Activated CD4-positive, alpha-beta T cell treated with anti-CD3 and anti-CD28 coated beads, Interleukin-2, Interleukin-4, amounts not matched to agents 100 ng/mL and 50 ng/mL, durations not matched to agents 16 hours and 8 hours (primary cell): ENCODE measurements at places on chromosomes 5 and 9.

- no peak for DNase-seq
Measured at GRCh38 chr5:172438319-172438668, 16.0 kb downstream of the SH3PXD2B start.

- DNase-seq: no peak
Measured at GRCh38 chr5:138903130-138903775, 28.1 kb upstream of the LRRTM2 start.

DNA sequence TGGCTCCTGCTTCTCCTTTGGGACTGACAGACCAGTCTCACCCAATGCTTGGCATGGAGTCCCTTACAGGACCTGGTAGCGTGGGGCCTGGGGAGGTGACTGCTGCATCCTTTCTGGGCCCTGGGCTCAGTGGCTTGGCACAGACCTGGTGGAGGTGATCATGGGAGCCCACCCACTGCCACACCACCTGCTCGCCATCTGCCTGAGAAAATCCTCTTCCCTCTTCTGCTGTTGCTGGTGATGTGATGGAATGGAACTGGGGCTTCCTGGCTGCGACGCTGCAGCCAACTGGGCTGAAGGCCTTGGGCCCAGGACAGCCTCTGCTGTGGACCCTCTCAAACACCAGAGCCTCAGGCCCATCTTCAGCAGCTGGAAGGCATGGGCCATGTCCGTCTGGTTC lies 122.5 kb upstream of the PANK3 start:
- no peak for DNase-seq

DNA sequence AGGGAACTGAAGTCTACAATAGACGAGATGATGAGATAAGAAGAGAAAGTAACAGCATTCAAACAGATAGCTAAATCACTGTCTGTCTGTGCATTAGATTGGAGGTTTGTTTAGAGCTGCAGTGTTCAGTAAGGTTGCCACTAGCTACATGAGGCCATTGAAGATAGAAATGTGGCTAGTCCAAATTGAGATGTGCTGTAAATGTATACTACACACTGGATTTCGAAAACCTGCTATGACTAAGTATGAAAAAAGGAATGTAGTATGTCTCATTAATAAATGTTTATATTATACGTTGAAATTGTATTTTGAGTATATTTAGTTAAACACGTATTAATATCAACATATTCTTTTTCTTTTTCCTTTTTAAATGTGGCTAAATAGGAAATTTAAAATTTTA lies 142.1 kb downstream of the XRCC4 start:
- DNase-seq: no peak

DNA sequence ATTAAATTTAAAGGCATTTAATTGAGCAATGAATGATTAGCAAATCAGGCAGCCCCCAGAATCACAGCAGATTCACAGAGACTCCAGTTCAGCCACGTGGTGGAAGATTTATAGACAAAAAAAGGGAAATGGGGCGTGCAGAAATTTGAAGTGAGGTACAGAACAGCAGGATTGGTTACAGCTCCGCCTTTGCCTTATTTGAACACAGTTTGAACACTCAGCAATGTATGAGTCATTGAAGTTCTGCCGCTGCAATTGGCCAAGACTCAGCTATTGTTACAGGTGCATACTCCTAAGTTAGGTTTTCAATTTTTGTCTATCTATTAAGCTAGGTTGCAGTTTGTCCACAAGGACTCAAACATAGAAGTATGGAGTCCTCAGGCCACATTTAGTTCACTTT lies 157.7 kb upstream of the SLC12A2 start:
- no peak for DNase-seq

GRCh38 chr9:125447202-125447802 lies 185.7 kb downstream of the GAPVD1 start:
- no peak for DNase-seq

- peak; percentile 78 for DNase-seq
Measured at GRCh38 chr9:92963831-92964606, 16.7 kb downstream of the FGD3 start.

- no peak for DNase-seq
Measured at GRCh38 chr5:34806532-34806931, 32.4 kb upstream of the TTC23L start.

- DNase-seq: peak; percentile 22
Measured at GRCh38 chr9:76571288-76571687, 112.3 kb downstream of the GCNT1 start.

- DNase-seq: no peak
Measured at GRCh38 chr5:118616281-118616680, 372.1 kb downstream of the DTWD2 start.

- peak; percentile 14 for DNase-seq
Measured at GRCh38 chr5:150448334-150448733, 1.2 kb downstream of the RPS14 start.

DNA sequence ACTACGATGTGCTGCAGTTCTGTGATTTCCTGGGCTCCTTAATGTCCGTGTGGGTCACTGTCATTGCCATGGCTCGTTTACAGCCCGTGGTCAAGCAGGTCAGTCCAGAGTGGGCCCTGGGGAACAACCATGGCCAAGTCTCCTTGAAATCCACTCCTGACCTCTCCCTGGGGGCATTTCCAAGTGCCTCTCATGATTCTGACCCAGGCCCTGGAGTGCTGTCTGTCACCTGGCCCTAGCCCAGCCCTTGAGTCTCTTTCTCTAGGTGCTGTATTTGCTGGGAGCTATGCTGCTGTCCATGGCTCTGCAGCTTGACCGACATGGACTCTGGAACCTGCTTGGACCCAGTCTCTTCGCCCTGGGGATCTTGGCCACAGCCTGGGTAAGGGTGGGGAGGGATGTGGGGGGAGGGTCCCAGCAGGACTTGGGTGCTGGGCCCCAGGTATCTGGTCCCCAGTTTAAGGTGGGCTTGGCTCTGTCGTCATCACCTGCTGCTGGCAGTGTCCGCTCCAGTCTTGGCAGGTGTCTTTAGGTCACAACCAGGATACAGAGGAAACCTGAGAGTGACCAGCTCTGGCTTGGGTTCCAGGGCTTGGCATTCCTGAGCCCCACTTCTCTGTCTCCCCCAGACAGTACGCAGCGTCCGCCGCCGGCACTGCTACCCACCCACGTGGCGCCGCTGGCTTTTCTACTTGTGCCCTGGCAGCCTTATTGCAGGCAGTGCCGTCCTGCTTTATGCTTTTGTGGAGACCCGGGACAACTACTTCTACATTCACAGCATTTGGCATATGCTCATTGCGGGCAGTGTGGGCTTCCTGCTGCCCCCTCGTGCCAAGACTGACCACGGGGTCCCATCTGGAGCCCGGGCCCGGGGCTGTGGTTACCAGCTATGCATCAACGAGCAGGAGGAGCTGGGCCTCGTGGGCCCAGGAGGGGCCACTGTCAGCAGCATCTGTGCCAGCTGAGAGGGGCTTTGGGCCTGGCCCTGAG lies 17.0 kb downstream of the OR13J1 start:
- DNase-seq: no peak

DNA sequence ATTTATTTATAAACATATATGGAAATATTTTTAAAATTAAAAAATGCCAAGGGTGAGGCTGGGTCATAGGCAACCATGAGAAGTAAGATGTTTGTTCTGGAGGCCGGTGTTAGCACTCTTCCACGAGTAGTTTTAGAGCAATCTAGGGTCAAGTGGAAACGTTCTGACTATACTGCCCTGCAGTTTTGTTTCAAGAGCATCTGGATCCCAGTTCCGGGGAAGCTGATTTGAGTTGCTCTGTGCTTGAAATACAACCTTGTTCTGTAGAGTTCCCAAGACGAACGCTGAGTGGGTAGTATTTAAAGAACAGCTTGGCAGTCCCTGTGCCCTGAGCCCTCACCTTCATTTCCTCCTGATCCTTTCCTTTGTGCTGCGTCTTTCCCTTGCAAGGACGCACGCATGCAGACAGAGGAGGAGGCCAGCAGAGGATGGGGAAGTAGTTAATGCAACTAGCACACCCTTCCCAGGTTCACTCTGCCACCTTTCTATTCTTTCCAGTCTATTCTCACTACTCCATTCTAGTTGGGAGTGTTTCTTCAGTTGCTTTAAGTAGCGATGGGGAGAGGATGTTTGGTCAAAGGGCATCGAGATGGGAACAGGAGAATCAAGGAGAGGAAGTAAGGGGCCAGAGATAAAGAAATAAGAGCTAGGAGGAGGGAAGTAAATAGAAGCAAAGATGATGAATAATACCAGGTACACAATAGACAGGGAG lies 68.3 kb upstream of the ZSWIM6 start:
- DNase-seq: no peak

DNA sequence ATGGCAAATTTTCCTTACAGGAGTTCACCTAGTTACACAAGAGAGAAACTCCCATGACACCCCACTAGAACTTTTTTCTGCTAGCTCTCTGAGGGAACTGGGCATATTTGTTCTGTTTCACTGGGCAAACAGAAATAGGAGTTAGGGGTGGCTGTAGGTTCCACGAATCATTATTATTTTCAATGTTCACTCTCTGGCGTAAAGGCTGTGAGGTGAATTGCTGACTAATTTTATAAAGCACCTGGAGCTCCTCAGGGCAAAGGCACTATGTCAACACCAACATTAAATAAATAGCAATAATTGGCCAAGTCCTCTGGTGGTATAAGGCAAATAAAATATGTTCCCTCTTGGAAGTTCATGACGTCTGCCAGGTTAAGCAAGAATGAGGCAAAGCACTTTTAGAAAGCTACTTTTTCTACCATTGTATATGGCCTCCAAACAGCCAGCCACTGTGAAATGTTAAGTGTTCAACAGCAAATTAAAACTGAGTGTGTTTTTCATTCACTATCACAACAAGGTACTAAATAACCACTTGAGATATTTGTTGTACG lies 344.6 kb downstream of the PDE4D start:
- DNase-seq: no peak

- DNase-seq: no peak
Measured at GRCh38 chr9:92392690-92393089, 11.7 kb downstream of the OGN start.

DNA sequence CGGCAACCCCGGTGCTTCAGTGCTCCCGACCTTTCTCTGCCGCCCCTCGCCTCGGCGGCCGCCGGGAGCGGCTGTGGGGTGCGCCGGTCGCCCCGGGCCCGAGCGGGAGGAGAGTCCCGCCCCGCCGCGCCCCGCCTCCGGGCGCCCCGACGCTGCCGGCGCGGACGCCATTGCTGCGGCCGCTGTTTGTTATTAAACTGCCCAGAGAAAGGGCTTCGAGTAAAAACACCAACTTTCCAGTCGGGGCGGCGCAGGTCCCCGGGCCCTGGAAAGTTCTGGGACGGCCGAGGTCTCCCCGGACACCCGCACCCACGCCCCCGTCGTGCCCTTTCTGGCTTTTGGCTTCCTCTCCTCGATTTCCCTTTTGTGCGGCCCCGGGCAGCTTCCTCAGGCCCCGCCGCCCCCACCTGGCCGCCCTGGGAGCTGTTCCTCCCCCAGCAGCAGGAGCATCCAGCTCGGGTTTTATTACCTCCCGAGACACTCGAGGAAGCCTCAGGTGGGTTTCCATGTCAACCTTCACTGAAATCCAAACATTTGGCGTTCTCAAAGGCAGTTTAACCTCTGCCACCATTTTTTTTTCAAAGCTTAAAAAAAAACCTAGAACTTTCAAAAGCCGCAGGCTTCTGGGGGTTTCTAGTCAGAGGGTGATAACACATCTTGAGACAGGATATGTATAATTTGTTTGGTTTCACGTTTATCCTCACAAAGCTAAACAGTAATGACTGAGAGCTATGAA lies 334.4 kb downstream of the CWC27 start:
- DNase-seq: peak; percentile 33

- DNase-seq: peak; percentile 26
Measured at GRCh38 chr9:86486891-86487837, 133.0 kb upstream of the TUT7 start.

GRCh38 chr9:18429070-18429469 lies 44.9 kb upstream of the ADAMTSL1 start:
- DNase-seq: no peak

DNA sequence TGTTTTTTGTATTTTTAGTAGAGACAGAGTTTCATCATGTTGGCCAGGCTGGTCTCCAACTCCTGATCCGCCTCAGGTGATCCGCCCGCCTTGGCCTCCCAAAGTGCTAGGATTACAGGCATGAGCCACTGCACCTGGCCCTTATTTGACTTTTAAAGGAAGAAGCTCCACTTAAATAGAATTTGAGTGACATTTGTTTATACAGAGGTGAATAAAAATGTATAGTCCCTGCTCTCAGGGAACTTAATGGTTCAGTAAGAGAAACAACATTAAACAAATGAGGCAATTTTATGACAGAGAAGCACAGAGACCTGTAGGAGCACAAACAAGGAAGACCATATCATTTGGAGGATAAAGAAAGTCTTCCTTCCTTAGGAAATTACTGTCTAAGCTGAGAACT lies 65.7 kb downstream of the C9orf152 start:
- no peak for DNase-seq

GRCh38 chr5:160263326-160263855 lies 34.1 kb downstream of the FABP6 start:
- no peak for DNase-seq

DNA sequence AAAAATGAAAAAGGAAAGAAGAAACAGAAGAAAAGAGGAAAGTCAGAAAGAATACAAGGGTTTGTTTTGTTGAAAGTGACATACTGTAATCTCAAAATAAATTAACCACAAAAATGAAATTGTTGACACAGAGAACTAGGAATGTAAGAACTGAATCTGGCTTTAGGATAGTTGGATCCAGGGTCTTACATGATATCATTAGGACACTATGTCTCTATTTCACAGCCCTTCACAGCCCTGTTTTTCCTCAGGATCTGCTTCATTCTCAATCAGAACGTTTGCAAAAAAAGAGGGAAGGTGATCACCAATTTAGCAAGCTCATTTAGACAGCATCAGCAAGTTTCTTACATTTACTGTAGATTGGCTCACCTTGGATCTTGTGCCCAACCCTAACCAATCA lies 188.5 kb upstream of the NREP start:
- no peak for DNase-seq

GRCh38 chr9:108704156-108704852 lies 151.5 kb downstream of the ACTL7B start:
- no peak for DNase-seq

DNA sequence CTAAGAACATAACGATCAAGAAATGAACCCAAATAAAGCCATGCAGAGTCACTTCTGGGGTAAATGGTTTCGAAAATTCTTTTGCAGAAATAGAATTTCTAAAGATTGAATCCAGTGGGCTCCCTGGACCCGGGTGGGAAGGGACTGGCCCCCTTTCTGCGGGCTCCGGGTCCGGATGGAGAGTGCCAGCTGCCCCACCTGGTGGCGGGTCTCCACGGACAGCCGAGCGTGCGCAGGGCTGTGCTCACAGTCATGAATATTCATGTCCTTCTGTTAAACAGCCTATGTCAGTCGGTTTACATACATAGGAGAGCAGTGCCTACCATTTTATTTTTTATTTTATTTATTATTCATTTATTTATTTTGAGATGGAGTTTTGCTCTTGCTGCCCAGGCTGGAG lies 4.7 kb upstream of the PPP1R26 start:
- DNase-seq: peak; percentile 19
